ENCODE measurements at places on chromosomes 16 and 17.

GRCh38 chr16:15548482-15548891 lies 94.5 kb downstream of the MARF1 start:
- no peak for DNase-seq

DNA sequence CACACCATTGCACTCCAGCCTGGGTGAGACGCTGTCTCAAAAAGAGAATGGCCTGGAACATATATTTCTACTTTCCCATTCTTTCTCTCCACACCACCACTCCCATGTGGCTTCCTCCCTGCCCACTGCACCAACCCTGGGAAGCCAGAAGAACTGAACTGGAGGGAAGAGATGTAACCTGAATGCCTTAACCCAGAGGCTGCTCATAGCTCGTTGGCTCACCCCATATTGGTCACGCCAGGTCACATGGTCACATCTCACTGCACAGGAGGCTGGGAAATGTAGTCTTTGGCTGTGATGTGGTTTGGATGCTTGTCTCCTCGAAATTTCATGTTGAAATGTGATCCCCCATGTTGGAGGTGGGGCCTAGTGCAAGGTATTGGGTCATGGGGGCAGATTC lies 5.9 kb upstream of the DNAH17 start:
- DNase-seq = no peak

DNA sequence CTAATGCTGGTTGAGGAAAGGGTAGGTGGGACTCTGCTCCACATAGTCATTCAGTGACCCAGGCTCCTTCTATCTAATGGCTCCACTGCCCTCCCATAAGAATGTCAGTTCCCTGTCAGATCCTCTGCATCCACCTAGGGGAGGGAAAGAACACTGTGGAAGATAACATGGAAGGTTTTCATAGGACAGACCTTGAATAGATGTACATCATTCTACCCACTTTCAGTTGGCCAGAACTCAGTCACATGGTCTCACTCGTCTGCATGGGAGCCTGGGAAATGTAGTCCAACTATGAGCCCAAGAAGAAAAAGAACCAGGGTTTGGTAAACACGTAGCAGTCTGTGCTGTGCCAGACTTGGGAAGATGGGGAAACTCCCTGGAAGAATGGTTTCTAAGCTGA lies 27.1 kb upstream of the SCNN1B start:
- no peak for DNase-seq

DNA sequence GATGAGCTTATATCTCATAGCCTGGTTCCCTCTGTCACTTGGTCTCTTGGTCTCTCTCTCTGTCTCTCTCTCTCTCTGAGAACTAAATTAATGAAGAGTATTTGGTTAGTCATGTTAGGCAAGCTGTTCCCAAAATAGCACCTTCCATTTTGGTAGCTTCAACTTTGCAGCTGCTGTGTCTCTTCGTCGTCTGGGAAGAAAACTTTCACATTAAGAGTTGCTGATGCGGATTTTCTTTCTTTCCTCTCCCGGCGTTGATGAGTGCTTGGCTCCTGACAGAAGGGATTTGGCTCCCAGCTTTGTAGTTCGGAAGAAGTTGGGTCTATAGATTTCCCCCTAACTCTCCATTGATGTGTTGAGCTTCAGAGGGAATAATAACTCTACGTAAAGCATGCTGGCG lies at the start of gene RBFOX1:
TSS of gene RBFOX1 (plus strand) at position 235 of the 400 bp plus-strand sequence.
- DNase-seq = no peak
